Activated CD4-positive, alpha-beta T cell treated with anti-CD3 and anti-CD28 coated beads, Interleukin-2, amount 10 ng/mL, durations not matched to agents 7 days and 5 days (primary cell): ENCODE measurements at places on chromosomes 3 and 15.

DNA sequence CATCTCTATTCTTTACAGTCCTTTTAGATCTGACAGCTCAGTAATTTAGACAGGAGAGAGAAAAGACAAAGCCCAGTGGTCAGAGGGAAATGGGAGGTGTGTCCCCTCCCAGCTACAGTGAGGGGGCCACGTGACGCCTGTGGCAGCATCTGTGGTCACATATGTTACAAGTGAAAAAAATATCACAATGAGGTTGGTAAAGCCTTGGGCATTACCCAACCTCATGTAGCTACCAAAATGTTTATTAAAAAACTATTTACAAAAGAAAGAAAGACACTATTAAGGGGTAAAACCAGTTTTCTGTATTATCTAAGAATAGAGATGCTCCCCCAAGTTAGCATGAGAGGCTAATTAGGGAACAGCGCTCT is 42.9 kb upstream of the PLCL2 start:
- peak; percentile 69 for DNase-seq

DNA sequence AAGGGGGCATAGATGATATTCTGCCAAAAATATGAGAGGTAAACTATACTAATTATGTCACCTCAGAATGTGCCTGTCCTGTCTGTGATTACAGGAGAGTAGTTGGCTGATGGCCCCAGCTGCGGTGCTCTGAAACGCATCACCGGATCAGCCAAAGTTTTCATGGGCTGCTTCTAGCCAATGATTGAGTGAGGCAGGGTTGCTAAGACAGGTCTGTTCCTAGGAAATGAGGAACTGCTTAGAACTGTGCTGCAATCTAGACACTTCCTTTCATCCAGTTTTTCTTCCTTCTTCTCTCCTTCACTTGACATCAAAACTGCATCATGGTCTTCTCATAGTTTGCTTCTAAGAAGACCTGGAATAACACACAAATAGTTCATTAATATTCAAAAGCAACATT is 124.0 kb downstream of the KCNH8 start:
- DNase-seq, result no peak

DNA sequence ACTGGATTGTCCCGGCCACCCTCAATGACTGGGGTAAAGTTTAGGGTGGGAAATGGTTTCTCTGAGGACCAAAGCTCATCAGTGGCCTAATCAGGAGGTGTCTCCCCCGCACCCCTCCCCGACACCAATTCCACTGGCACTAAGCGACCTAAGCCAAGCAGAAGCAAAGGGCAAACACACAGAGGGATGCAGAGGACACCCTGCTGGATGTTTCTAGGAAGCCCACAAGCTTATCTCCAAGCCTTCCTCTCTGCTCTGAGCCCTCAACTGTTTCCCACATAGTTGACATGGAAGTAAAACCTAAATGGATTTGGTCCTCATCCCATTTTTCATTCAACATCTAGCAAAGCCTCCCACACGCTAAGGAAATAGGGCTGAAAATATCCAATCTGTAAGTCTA is 68.5 kb downstream of the C3orf70 start:
- no peak for DNase-seq

- no peak for DNase-seq
Measured at GRCh38 chr3:7306901-7307300, 446.0 kb downstream of the GRM7 start.

DNA sequence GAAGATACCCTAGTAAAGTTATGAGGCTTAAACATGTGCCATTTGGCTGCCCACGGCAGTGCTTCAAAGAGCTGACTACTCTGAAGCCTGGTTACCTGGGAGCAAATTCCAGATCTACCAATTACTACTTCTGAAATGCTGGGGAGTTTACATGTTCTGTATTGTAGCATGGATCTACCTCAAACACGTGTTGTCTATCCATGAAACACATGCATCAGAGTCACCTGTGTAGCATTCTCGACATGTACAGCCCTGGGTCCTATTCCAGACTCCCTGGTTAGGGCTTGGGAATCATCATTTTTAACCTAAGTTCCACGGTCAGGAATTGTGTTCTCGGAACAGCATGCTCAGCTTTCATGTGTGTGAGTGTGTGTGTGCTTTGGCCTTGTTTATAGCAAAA is 599.3 kb upstream of the MDFIC2 start:
- DNase-seq, result no peak

DNA sequence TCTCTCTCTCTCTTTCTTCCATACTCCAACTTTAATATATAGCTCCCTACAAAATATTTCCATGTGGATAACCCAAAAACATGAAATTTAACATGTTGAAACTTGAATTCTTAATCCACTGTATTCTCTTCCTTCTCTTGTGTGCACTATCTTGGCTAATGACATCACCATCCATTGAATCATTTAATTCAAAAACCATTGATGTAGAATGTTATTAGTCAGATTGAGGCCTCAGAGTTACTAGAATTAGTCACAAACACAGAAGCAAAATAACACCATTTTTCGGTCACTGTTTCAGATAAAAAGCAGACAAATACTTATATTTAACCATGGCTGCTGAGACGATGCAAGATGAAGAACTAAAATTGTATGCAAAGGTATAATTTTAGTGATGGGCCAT is 256.9 kb upstream of the LRRC3B start:
- no peak for DNase-seq

- no peak for DNase-seq
Measured at GRCh38 chr3:171372694-171373093, 87.5 kb downstream of the TNIK start.

DNA sequence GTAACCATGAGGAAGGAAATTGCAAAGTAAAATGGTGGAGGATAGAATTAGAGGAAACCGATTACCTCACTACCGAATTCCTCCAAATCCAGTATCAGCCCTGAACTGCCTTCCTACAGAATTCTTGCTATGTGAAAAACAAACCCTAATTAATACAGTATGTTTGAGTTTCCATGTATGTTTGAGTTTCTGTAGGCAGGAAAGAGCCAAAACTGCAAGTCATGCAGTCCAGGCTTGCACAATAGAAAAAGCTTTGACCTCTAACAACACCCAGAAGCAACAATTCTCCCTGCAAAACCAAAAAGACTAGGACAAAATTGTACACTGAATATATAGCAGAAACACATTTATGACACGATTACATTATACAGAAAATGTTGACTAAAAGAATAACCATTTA is 614.8 kb downstream of the DIPK2A start:
- DNase-seq, result no peak

DNA sequence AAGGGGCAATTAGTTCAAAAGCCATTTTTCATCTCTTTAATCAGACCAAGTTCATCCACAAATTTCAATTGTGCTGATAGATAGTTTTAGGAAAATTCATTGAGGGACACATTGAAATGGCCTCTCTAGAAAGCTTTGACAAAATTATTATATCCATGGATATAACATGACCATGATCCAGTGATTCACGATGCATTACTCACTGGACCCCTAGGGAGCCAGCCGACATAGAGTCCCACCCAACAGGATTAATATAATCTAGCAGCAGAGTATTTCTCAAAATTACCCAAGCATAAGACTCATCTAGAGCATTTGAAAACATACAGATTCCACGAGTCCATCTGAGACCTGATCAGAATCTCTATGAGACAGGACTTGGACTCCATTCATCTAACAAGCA is 100.3 kb downstream of the FRMD5 start:
- DNase-seq, result no peak

- no peak for DNase-seq
Measured at GRCh38 chr3:192745150-192745549, 17.8 kb upstream of the FGF12 start.

DNA sequence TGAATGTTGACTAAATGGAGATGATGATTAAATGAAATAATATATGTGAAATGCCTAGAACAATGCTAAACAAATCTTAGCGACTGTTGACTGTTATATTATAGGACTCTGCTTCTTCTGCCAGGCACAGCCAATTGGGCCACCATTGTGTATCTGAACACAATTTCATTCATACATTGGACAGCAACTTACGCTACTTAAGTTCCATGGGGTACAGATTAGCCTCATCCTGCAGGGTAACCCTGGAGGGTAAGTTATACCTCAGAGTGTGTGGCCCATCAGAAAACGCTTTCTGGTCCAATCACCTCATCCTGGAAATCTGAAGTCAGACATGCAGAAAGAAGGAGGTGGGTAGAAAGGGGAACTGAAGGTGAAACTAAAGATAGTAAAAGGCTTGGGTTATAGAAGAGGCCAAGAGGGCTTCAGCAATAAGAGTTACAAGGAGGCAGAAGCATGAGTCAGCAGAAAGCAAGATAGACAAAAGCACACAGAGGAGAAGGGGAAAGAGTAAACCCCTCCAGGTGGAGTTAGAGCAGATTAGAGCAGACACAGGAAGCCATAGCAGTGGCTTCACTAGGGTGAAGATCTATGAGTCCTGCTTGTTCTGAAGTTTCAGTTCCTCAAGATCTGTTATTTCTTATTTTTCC is 119.3 kb upstream of the SLC24A5 start:
- no peak for DNase-seq

- no peak for DNase-seq
Measured at GRCh38 chr15:64697911-64698369, 77.4 kb downstream of the RBPMS2 start.

- no peak for DNase-seq
Measured at GRCh38 chr3:160012108-160012507, 23.5 kb downstream of the IL12A start.

DNA sequence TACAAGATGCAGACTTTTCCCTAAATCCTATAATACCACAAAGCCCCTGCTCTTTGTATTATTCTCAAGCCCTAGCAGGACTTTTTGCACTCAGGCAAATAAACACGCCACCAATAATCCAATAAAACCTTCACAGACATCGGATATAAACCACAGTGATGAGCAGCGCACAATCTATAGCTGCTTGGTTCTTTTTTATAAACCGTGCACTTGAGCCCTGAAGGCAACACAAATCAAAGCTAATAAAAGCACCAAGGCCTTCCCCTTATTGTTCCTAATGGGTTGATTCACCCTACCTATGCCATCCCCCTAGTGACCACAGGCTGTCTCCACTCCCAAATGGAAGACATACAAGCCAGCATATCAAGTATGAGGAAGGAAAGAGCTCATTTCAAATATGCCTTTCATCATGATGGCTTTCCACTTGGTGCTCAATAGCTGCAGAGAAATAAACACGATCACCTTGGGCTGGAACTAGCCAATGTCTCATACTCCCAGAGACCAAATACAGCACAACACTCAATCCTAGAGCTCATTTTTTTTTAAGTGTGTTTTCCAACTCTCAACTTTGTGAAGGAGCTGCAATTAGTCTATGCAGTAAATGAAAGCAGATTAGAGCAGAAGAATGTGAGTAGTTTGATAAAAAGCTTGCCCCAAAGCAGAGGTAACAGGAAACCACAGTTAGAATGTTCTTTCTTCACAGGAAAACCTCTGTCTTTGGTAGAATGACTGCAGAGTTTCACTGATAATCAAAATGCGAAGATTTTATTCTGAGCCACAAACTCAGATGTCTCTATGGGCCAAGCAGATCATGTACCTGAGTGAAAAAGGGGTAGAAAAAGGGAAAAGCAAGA is 573.9 kb downstream of the AGBL1 start:
- peak; percentile 23 for DNase-seq

DNA sequence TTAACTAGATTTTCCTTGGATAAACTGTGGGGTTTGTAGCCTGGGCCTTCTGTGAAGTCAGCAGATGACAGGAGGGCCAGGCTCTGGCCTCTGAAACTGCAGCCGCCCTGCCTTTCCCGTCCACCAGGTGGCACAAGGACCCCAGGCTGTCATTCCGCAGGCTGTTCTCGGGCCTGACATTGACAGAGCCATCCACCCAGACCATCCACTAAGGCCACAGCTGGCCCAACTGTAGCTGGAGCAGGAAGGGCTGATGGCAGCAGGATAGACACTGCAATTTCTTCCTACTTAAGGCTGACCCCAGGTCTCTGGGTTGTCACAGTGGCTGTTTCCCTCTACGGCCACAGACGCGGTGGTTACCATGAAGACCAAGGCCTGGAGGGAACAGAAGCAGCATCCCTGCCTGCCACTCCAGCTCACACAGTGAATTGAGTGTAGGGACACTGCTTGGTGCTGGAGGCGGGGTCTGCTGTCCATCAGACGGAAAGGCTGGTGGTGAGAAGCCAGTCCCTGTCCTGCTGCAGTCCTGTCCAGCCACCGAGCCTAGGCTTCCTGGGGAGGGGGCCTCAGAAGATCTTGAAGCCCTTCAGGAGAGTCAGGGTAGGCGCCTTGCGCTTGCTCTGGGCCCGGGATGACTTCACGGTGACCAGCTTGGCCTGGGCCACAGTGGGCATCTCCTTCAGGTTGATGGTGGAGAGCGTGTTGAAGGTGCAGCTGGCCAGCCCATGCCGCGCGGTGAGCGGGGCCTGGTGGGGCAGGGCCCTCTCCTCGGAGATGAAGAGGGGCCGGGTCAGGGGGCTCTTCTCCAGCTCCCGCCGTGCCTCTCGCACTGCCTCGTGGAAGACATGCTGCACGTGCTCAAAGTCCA is 9.4 kb downstream of the SLC51B start:
- peak; percentile 68 for DNase-seq

GRCh38 chr3:65873028-65873427 is 165.7 kb downstream of the MAGI1 start:
- no peak for DNase-seq

- peak; percentile 30 for DNase-seq
Measured at GRCh38 chr3:192917028-192917403, 640 bp downstream of the MB21D2 start.

GRCh38 chr3:11212299-11212608 is 58.0 kb downstream of the HRH1 start:
- no peak for DNase-seq

- DNase-seq, result no peak
Measured at GRCh38 chr3:85939074-85939482, 980.3 kb downstream of the CADM2 start.

GRCh38 chr3:13417166-13417947 is 2.8 kb downstream of the NUP210 start:
- DNase-seq, result no peak

GRCh38 chr15:62666046-62666445 is 376.5 kb upstream of the TPM1 start:
- DNase-seq, result no peak

GRCh38 chr3:98166396-98166795 is at the start of gene OR5H15:
Gene OR5H15 (plus strand): TSS chr3:98166696. CDS start chr3:98168700, 2,004 bp downstream.
- no peak for DNase-seq

DNA sequence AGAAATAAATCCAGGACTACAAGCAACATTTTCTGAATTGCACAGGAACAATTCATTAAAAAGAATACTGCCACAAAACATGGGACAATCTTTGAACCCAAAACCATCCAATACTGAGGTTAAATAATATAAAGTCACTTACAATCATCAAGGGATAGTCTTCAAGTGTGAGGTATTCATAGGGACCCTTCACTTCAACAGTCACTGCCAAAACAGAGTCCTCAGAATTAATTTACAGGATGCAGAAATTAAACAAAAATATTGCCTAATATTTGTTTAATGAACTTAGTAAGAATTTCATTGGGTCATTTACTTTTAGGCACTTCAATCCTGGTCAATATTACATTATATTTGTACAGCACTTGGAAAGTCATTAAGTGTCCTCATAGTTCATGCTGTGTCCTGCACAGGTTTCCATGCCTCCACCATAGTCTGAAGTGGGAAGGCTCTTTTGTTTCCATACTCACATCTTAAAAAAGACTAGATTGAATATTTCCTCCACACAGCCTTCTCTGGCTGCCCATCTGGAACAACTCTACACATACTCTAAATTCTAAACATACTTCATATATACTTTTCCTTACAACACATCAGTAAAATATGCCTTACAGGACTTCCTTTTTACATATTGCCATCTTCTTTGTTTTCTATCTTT is 31.6 kb upstream of the VPS39 start:
- DNase-seq, result no peak
